ENCODE measurements at places on chromosomes 4 and X.
A peak's percentile ranks its signal among the peaks of the same experiment; 100 is the strongest.

DNA sequence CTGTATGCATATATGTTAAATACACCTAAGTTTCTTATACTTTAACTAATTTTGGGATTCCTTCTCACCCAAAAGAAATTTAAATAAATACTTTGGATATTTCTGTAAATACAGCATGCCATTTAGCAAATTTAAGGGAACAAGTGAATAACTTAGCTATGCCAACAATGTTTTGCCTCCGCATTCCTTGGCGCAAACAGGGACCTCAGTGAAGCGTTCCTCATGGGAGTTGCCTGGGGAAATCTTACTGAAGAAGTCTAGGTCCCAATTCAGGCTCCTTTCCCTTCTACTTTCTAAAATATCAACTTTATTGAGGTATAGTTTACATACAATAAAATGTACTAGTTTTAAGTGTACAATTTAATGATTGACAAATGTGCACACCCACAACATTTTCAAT, 25.0 kb downstream of the COL4A5 start:
- DNase-seq: no peak

GRCh38 chr4:15657366-15657765, 2.2 kb upstream of the FBXL5 start:
- DNase-seq: no peak

GRCh38 chr4:27010334-27010940, 149.8 kb downstream of the STIM2 start:
- peak; percentile 57 for DNase-seq

DNA sequence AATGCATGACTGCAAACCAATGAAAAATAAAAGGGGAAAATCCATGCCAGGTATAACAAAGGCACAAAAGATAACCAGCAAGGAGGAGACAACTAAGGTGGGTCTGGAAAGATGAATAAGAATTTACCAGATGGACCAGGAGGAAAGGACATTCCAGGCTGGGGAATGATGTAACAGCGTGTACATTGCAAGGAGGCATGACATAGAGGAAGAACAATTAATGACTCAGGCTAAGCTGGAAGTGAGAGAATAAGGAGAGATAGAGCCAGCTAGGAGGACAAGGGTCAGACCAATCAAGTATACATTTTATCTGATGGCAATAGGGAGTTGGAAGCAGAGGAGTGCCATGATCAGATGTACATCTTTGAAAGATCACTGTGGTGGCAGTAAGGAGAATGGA, 57.0 kb downstream of the MTMR8 start:
- DNase-seq: no peak

DNA sequence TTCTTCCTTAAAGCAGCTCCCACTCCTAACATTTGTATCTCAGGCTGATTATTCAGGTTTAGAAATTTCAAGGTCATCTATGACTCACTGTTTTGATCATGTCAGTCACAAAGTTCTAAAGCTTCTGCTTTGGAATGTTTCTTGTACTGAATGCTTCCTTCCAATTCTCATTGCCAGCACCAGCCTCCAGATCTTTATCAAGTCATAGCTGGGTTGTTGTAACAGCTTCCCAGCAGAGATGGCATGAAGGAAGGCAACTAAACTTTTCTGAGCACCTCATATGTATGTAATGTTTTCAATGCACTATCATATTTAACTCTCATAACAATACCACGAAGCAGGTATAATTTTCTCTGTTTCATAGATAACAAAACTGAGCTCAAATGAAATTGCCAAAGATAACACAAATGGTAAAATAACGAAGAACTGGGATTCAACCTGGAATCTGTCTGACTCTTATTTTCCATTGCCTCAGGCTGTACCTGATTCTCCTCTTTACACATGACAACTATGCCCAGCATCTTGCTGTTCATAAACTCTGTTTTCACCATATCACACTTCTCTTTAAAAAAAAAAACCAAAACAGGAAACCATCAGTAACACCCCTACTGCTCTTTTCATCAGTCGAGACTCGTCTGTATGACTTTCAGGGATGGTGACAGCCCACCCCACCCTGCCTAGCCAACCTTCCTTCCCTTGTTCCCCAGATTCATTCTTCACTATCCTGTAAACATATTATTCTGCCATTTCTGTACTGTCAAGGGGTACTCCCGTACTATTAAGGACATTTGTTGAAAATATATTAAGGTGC, 13.4 kb downstream of the TRPC3 start:
- DNase-seq: no peak

- no peak for DNase-seq
Measured at GRCh38 chrX:11438767-11439166, 145.6 kb downstream of the AMELX start.

DNA sequence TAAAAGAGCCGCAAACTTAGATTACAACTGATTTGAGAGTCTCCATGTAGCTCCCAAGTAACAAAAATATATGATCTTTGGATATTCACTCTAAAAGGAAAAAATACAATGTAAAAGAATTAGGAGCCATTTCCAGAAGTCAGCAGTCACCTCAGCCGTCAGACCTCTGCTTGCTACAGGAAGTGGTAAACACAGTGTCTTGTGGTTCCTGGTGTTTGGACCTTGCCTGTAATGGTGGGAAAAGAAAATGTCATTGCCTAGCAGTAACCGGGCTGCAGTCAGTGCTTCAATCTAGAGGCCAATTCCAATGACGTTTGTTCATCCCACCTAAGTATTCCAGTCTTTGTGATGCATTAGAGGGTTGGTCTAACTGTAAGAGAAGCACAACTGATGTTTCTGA, 28.9 kb upstream of the SMIM31 start:
- no peak for DNase-seq

DNA sequence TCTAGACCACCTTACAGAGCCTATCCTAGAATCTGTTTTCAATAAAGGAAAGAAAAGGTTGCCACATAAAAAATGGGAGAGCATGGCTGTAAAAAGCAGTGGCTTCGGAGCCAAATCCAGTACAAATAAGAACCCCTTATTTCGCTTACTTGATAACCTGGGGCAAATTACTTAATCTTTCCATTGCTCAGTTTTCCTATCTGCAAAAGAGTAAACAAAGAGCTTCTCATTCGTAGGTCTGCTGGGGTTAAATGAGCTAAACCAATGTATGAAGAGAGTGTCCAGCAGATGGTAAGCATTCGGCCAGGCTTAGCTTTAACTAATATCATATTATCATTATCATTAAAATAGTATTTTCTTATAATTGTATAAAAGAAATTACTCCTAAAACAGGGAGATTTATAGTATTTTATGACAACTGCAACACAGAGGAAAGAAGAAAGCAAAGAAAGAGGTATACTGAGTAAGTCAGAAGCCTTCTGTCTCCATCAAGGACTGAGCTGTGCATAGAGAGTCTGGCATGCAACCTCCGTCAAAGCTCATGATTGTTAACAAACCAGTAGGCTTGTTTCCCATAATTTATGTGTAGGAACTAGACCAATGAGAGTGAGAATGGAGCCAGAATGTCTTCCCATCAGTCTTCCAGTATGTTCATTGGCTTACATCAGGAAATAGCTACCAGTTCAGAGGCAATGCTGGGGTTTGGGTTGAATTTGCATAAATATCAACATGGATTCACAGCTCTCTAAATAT, 364.9 kb downstream of the UNC5C start:
- no peak for DNase-seq

DNA sequence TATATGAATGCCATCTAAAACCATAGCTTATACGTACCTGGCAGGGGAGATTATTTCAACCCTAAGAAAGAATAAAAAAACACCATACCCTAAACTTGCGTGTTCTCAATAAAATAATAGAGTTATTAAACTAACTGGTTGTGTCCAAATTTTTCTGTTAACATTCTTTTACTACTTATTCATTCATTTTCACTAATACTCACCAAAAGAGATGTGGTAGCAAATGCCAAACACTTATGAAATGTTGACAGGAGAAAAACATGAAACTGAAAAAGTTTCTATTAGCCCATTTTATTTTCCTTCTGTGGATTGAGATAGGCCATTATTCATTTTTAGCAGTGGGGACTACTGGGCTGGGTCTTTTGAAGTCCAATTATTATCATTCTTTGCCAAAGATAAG, 102.0 kb downstream of the TSPAN5 start:
- no peak for DNase-seq

- DNase-seq: no peak
Measured at GRCh38 chr4:3174371-3175338, 74.3 kb upstream of the MSANTD1 start.

DNA sequence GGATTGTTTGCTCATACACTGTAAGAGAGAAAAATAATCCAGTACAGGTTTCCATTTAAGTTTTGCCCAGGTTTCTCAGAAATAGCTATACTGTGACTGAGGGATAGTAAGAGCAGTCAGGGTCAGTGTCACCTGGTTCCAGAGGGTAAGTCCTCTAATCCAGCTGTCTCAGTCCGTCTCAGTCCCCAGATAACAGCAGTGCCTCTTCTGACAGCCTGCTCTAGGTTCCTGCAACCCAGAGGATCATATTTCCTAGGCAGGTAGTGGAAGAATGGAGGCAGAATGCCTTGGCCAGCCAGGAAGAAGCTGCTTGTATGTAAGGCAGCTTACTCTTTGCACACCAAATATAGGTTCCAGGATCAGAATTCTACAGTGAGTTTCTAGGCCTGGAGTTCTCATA, 22.6 kb upstream of the GNRHR start:
- no peak for DNase-seq

GRCh38 chr4:41628936-41629335, 91.0 kb downstream of the LIMCH1 start:
- no peak for DNase-seq

GRCh38 chrX:45070116-45071007, 130.3 kb downstream of the DIPK2B start:
- DNase-seq: peak; percentile 52

DNA sequence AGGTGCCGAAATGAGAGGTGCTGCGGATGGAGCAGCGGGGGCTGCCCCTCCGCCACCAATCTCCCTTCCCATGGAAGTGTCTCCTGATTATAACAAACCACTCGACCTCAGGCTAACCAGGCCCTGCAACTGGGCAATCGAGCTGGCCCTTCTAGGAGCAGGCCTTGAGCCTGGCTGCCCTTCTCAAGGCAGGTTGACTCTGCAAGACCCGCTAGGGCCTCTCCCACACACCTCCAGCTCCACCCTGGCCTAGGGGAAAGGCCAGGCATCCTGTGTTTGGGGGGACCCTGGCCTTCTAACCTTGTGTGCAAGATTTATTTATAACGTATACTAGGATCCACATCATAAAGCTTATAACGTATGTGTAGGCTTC, 3.7 kb upstream of the BCOR start:
- no peak for DNase-seq

GRCh38 chr4:73248416-73248815, 10.2 kb downstream of the ANKRD17 start:
- no peak for DNase-seq

DNA sequence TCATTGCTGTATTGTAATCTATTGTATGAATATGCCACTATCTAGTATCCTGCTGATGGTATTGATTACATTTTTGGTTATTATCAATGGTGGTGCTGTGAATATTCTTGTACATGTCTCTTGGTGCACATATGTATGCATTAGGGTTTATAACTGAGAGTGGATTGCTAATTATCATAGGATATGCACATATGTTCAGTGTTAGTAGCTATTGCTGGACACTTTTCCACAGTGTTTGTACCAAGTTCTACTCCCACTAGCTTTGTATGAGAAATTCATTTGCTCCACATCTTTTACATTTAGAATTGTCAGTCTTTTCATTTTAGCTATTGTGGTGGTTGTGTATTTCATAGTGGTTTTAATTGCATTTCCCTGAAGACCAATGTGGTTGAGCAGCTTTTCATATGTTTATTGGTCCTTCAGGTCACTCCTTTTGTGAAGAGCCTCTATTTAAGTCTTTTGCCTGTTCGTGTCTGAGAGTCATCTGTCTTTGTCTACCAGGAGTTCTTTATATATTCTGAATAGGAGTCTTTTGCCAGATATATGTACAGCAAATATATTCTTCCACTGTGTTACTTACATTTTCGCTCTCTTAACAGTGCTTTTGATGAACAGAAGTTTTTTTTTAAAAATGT, 87.1 kb downstream of the TBC1D19 start:
- DNase-seq: no peak

DNA sequence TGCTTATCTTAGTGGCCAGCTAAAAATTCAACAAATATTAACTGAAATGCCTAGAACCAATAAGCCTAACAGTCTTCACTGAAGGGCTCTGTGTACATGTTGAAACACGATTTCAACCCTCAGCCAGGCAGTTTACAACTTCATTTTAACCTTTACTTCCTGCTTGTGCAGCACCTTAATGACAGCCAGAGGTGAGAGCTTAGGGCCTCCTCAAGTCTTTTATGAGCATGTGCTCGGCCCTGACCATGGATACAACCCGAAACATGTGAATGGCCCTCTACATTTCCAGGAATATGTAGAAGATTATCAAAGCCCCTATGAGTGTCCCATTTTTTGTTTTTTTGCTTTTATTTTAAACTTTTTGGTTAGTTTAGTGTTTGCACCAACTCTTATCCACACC, 88.3 kb downstream of the MSN start:
- no peak for DNase-seq

DNA sequence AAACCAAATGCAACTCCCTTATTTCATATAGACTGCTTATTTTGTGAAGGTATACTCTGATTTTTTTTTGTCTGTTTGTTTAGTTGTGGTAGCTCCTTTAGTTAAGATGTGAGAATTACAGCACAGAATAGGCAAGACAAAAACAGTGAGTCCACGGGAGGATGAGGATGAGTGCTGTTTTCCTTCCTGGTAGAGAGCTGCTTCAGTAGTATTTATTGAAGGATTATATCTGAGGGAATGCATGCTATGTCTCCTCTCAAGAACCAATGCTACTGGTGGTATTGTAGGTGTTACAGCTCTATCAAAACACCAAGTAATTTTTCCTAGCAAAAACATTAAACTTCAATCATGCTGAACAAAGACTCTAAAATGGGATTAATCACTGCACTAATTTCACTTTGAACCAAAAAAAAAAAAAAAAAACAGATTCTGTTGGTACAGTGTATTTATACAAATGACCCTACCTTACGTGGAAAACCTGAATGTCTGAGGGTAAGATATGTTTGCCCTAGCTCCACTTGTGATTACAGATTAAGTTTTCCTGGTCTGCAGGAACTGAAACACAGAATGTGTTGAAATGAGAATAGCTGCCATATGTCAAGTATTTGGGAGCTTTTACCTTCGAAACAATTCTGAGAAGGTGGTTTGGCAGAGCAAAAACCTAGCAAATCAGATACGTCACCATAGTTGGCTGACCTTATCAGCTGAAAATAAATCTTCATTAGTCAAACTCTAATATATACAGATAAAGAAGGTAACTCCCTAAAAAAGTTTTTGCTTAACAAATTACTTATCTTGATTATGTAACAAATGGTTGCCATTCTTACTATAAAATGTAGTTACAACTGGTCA, 40.3 kb downstream of the PPP3CA start:
- no peak for DNase-seq

All from CD4-positive, alpha-beta memory T cell (primary cell).